ENCODE measurements at places on chromosomes 5 and 9.

DNA sequence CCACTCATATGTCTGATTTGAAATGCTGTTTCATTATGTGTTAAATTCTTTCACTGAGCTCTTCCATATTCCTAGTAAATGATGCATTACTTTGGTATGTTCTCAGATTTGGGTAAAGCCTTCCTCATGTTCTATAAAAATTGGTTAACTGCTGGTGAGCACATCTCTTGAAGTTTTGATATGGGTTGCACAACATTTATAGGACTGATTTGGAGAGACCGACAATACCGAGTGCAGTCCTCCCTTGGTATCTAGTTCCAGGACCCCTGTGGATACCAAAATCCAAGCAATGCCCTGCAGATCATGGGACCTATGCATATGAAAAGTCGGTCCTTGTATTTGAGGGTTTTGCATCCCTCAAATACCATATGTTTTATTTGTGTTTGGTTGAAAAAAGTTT is 37.8 kb downstream of the WDR36 start:
- DNase-seq = no peak

- no peak for DNase-seq
Measured at GRCh38 chr5:180007582-180007981, 64.0 kb downstream of the RNF130 start.

GRCh38 chr9:129737479-129738274 is 15.2 kb downstream of the PTGES start:
- peak; percentile 86 for DNase-seq

DNA sequence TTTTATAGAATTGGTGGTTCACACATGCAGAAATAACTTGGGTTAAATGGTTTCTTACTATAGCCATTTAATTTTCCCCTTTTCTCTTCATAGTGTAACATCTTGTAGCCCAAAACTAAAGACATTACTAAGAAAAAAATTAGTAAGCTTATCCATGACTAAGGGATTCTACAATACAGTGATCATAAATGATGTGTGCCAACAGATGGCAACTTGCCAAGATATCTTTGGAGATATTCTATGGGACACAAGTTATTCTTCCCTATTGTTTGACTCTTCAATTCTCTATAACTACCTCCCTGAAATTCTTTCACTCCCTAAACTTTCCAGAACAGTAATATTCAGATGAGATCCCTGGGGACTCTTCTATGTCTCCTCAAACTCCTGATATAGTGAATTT is 580.6 kb downstream of the PTPRD start:
- no peak for DNase-seq

GRCh38 chr5:124596595-124597421 is 149.6 kb downstream of the ZNF608 start:
- no peak for DNase-seq

GRCh38 chr5:22850981-22851380 is 2.2 kb downstream of the CDH12 start:
- no peak for DNase-seq

GRCh38 chr5:79582186-79582585 is 30.1 kb upstream of the TENT2 start:
- no peak for DNase-seq

DNA sequence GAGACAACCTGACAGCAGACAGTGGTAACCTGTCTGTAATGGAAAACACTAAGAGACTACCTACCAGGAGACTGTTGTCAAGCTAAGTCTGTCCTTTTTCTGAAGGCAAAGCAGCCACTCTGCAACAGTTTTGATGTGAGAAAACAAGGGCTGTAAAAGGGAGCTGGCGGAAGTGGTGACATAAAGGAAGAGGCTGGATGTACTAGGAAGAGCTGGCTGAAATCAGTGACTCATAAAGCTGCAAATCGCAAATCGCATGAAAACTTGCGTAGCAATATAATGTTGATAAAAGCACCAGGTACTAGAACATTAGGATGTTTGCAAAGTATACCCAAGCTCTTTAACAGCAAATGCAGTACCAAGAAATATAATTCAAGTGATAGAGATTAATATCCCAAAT is 1.4 kb downstream of the NSUN2 start:
- DNase-seq = no peak

DNA sequence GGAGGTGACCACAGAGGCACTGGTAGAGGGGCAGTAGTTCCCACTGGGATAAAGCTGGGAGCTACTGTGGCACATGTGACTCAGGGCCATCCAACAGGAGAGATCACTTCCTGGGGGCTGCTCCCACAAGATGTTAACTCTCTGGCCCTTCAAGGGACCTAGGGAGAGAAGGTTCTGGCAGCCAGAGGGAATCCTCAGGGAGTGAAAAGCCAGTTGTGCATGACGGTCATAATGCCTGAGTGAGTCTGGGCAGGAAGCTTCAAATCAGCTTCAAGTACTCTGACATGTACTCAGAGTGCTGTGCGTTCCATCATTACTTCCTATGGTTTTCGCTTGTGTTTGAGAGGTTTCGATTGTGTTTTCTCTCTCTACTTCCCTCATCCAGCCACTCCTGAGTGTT is 388.5 kb downstream of the GABRG2 start:
- no peak for DNase-seq

- DNase-seq = no peak
Measured at GRCh38 chr5:58542709-58543108, 40.2 kb upstream of the RAB3C start.

GRCh38 chr5:127870914-127871313 is 167.7 kb downstream of the CCDC192 start:
- DNase-seq = no peak

- DNase-seq = no peak
Measured at GRCh38 chr5:123365156-123365555, 58.0 kb downstream of the CEP120 start.

DNA sequence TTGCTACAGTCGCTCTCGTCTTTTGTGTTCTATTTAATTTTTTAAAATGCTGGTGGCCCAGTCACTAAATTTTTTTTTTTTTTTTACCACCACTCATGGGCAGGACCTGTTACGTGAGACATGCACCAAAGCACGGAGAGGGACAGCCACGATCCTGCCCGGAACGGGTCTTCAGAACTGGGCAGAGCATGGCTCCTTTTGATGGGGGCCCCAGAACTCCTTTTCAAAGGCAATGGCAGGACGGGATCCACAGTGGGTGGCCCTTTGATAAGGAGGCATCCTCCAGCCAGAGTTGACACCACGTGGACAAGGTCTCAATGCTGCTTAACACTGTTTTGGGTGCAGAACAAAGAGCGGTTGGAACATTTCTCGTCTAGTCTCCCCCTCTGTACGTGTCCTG is 50.0 kb downstream of the TENT4A start:
- DNase-seq = no peak

- DNase-seq = no peak
Measured at GRCh38 chr5:97231025-97231636, 48.1 kb upstream of the RIOK2 start.

DNA sequence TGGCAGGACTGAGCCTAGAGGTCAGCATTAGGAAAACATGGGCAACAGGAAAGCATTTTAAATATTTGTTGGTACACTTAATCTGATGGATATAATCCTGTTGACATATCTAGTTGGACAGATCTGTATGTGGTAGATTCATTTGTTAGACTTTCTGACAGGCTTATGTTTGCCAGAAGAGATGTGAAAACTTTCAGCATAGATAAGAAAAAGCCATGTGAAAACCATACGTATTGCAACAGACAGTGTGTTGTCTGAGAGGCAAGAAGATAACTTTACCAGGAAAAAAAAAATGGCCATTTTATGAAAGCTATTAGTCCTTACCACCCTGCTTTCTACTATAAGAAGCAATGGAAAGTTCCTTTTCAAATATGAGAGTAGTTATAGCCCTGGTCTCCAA is 1902.2 kb upstream of the C9orf72 start:
- no peak for DNase-seq

GRCh38 chr9:79120533-79120932 is 451.2 kb upstream of the TLE4 start:
- no peak for DNase-seq

DNA sequence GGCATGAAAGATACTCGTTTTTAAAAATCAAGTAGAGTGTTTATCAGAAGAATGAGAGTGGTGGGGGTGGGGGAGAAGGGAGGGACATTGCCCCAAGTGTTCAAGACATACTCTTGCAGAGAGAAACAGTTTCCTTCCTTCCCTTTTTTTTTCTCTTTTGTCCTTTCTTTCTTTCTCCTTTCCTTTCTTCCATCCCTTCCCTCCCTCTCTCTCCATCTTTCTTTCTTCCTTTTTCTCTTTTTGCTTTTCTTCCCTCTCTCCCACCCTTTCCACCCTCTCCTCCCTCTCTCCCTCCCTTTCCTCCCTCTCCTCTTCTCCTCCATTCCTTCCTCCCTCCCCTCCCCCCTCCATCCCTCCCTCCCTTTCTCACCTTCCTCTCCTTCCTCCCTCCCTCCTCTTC is 478.3 kb upstream of the EDIL3 start:
- no peak for DNase-seq

GRCh38 chr5:14039576-14039975 is 95.1 kb upstream of the DNAH5 start:
- DNase-seq = no peak

GRCh38 chr5:121726991-121727390 is 124.7 kb upstream of the FTMT start:
- DNase-seq = no peak

DNA sequence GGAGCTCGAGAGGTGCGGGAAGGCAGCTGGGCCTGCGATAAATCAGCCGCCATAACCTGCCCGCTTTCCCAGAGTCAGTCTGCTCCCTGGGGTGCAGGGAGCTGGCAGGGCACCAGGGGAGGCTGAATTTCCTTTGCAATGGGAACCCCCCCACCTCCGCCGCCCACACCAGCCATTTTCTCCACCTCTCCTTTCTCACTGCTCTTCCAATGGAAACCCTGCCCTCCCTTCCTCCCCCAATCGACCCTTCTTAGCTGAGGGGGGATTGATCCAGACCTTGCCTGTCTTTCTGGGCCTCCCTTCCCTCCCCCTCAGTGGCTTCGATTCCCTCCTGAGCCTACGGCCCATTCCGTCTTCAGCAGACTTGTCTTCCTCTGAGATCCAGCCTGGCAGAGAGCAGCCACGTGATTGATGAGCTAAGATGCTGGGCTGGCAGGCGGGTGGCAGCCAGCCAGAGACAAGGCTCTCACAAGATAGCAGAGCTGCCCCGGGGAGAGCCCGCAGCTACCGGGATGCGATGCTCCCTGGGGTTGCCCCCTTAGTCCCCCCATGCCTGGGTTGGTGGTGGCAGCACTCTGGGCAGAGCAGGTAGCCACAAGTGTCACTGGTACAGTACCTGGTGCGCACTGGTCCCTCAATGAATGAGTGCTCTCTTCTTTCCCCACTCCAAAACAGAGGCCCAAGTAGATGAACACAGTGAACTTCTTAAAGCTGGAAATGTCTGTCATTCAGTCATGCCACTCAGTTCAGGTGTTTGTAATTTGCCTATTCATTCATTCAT is 53.7 kb upstream of the FABP6 start:
- DNase-seq = peak; percentile 86

GRCh38 chr9:34253460-34253837 is 74.6 kb downstream of the UBAP1 start:
- DNase-seq = no peak

GRCh38 chr9:121463026-121463807 is 36.4 kb downstream of the GGTA1 start:
- DNase-seq = peak; percentile 82

All from coronary artery (tissue), 2 donors.